ENCODE measurements at places on chromosomes 3 and 15.

- DNase-seq = no peak
Observed at GRCh38 chr3:115098354-115099073, 48.6 kb downstream of the ZBTB20 start.

- no peak for DNase-seq
Observed at GRCh38 chr15:57079446-57079845, 161.0 kb downstream of the TCF12 start.

- no peak for DNase-seq
Observed at GRCh38 chr3:185024966-185025365, 127.9 kb downstream of the C3orf70 start.

DNA sequence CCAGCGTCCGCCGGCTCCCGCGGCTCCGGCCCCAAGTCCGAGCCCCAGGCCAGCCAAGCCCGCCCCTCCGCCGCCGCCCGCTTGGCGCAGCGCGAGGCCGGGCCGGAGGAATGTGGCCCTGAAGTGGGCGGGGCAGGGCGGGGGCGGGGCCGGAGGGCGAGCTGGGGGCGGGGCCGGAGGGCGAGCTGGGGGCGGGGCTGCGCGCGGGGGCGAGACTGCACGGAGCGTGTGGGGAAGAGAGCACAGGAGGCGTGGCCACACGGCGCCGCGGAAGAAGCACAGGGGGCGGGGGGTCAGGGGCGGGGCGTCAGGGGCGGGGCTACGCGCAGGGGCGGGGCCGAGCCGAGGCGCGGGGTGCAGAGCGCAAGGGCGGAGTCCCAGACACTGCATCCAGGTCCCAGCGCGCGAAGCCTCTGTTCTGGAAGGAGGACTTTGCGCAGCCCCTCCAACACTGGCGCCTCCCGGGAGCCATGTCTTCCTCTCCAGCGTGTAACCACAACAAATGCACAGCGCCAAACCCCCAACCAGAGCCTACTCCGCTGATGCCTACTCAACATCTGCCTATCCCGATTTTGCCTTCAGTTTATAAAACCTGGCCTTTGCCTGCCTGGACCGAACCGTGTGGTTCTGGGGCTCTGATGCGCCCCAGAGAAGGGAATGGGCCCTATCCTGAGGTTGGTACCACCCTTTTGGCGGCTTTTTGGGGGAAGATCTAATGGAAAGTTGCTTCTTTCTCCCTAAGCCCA lies 105.5 kb downstream of the IQSEC1 start:
- peak; percentile 91 for DNase-seq

DNA sequence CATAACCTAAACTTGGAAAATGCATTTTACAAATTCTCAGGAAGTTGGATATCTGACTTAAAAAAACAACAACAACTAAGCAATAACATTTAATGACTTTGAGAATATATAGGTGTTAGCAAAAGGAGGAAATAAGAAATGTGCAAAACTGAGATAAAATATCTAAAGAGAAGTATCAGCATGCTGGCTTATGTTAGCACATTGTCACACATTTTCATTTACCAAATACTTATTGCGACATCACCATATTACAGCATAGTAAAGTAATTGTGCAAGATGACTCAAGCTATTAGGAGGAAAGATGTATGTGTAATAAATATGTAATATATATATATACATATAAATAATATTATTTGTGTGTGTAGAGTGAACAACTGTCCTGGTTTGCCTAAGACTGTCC lies 9.2 kb downstream of the PTX3 start:
- DNase-seq = no peak

DNA sequence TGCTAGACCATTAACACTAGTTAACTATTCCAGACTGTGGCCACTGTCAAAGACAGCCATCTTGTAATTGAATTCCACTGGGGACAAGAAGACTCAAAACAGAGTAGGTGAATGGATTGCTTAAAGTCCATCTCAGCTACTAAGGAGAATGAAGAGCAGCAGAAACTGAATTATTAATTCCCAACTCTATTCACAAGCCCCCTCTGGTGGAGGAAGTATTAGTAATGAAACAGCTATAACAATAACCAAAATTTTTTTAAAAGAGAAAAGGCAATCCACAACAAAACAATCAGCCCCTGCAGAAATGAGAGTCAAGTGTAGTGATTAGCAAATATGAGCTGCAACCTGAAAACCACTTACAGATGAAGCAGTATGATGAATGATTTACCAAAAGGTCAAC lies 302.8 kb downstream of the FHIT start:
- no peak for DNase-seq

DNA sequence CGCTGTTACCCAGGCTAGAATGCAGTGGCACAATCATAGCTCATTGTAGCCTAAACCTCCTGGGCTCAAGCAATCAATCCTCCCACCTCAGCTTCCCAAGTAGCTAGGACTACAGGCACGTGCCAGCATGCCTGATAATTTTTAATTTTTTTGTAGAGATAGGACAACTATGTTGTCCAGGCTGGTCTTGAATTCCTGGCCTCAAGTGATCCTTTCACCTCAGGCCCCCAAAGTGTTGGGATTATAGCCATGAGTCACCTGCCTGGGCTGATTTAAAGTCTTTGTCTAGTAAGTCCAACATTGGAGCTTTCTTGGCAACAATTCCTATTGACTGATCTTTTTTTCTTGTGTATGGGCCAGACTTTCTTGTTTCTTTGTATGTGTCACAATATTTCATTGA lies 28.1 kb downstream of the SPINK8 start:
- no peak for DNase-seq

DNA sequence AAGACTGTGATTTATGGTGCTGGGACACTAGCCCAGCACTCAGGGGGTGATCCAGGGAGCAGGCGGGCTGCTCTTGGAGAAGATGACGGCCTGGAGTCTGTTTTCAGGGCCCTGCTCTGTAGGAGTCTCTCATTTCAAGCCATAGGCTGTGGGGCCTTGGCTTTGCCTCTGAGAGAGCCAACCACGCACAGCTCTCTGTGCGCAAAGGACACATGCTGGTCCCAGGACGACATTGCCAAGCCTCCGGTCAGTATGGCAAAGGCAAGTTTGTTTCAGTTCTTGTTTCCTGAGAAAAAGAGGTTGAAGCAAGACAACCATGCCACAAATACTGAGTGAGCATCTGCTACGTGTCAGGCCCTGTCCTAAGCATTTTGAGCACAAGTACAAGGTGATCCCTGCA lies 197.1 kb downstream of the EPHB1 start:
- no peak for DNase-seq

- DNase-seq = no peak
Observed at GRCh38 chr15:63198371-63199250, 9.2 kb downstream of the RAB8B start.

- DNase-seq = no peak
Observed at GRCh38 chr3:22606461-22606860, 596.7 kb upstream of the UBE2E2 start.

GRCh38 chr3:141431411-141432378 lies 55.1 kb upstream of the RASA2 start:
- DNase-seq = peak; percentile 54

DNA sequence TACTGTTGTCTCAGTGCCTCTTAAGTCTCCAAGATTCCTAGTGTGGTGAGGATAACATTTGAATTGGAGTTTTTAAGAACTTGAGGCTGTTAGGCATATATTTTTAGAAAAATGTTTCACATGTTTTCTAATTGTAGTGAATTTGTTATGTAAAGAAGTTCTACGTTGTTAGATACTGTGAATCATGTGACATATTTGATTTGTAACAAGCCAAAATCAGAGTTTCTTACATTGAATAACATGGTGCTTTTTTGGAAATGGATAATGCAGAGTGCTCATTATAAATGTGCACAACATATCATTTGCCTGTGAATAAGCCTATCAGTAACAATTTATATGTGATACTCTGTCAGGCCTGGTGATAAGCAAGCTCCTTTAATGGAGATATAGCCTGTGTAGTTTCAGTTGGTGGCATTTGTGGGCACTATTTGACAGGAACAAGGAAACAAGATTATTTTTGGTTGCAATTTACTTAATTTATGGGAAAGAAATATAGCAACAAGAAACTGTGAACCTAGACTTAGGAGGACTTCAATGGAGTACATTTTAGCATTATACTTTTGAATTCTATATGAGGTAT lies 328.8 kb downstream of the ARPP21 start:
- DNase-seq = no peak

- DNase-seq = no peak
Observed at GRCh38 chr3:52361454-52361853, 45.3 kb downstream of the DNAH1 start.

GRCh38 chr3:43214616-43215015 lies 71.7 kb upstream of the SNRK start:
- DNase-seq = no peak

GRCh38 chr15:67134067-67134838 lies 68.9 kb downstream of the SMAD3 start:
- DNase-seq = no peak

- DNase-seq = no peak
Observed at GRCh38 chr3:160856450-160856849, 100.4 kb downstream of the PPM1L start.

Measured in uterus (tissue), 4 donors.